ENCODE measurements at places on chromosomes 4 and X.

GRCh38 chr4:145285928-145286327 is 105.5 kb upstream of the OTUD4 start:
- DNase-seq: no peak

- DNase-seq: no peak
These were observed 167.7 kb downstream of the NPNT start for GRCh38 chr4:106063009-106063408.

DNA sequence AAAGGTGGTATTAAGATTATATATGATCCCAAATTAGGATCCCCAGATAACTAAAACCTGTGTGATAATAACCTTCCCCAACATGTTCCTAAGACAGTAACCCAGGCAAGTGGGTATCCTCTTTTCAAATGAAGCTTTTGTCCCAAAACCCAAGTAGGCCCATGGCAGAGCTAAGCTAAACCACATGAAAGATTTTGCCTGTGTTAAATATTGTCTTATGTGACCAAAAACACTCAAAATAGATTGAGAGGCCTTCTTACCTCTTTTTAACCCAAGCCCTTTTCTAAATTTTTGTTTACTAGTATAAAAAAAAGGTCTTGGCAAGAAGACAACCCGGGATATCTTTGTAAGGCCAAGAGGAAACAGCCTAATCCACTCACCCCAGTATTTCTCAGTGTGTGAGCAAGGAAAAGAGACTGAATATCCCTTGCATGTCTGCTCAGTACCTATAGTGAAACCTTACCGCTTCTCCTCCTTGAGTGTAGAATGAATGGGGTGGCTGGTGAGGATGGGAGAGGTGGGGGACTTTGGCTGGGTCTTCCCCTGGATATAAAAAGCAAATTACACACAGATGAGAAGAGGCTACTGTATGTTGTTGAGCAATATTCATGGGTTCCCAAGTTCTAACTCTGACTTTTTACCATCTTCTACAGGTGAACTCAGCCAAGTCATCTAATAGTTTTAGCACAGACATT is 188.8 kb upstream of the BMP3 start:
- DNase-seq: no peak

- no peak for DNase-seq
These were observed 54.4 kb downstream of the RNF150 start for GRCh38 chr4:141078871-141079270.

- no peak for DNase-seq
These were observed 29.8 kb downstream of the ACOX3 start for GRCh38 chr4:8410641-8411271.

GRCh38 chr4:13528821-13529127 is 15.5 kb downstream of the NKX3-2 start:
- no peak for DNase-seq

GRCh38 chr4:41174444-41174843 is 39.9 kb downstream of the APBB2 start:
- DNase-seq: no peak

DNA sequence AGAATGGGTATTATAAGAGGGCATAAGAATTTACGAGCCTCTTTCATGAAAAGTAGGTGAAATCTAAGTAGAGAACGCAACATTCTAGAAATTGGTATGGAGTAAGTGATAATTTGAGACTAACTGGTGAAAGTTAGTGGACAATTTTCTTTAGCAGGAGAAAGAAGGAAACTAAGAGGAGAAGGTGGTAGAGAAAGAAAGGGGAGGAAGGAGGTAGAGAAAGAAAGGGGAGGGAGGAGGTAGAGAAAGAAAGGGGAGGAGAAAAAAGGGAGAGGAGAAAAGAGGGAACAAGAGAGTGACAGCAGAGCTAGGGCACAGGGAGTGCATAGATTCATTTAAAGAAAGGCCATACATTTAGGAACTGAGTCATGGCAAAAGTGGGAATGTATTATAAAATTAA is 94.1 kb downstream of the RNF150 start:
- DNase-seq: no peak

GRCh38 chrX:134743091-134743490 is 84.8 kb upstream of the PLAC1 start:
- DNase-seq: no peak

- no peak for DNase-seq
These were observed 12.4 kb downstream of the FSTL5 start for GRCh38 chr4:162151386-162151785.

DNA sequence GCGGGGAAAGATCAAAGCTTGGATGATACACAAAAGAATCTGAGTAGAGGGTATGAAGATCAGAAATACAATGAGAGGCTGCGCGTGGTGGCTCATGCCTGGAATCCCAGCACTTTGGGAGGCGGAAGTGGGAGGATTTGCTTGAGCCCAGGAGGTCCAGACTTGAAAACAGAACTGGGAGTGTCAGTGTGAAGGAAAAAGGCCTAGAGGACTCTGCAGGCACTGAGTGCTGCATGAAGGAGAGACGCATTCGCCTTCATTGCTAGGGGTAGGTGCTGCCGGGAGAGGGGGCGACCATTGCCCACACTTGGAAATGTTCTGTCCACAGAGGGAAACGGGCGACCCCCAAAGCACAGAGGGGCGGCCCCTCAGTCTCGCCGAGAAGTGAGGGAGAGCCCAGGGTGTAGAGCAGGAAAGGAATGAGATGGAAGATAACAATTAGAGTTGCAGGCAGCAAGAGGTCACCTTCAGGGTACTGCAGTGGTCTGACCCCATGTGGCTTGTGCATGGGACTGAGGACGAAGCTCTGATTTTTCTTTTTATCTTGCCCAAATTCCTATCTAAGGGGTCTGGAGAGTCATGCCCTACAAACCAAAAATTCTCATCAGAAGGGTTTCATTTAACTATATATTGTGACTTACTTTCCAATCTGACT is 31.8 kb upstream of the ARSD start:
- DNase-seq: no peak

DNA sequence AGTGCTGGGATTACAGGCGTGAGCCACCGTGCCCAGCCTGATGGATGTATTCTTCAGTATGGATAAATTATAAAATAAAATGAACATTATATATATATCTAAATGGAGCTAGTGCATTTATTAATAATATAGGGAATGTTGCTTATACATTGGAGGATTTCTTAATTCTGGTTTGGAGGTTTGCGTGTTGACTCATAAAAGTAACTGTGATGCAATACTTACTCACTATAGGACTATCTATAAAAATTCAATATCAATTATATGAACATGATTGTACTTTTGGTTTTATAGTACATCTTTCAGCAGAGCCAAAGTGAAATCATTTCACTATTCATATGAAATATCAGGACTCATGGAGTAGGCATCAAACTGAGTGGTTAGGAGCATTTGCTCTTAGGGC is 3.2 kb upstream of the AREG start:
- DNase-seq: no peak

- no peak for DNase-seq
These were observed 280.7 kb downstream of the ANK2 start for GRCh38 chr4:113330200-113330599.

DNA sequence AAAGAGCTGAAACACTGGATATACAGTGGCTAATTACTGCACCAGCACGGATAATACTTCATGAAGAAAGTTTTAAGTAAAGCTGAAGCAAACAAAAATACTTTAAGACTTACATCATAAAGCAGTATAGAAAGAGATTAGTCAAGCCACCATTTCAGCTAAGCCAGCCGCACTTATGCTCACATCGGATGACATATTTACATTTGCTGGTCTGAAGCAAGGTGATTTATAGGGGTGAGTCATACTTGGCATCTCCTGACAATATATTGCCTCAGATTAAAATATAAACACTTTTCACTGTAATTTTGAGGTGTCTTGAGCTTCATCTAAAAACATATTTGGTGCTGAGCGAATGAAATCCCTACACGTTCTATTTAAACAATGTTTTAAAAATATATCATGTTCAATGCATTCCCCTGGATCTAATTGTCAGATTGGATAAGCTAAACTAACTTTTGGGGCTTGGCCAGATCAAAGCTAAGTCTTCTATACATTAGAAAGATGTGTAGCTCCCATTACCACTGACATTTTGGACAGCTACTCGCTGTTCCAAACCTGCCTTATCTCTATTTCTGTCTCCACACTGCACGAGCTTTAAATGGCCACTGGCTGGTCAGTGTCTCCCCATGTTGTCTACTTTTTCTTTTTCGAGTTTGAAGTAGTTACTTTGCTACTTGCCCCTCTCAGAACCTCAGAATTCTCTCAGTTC is 103.2 kb downstream of the VCX2 start:
- DNase-seq: no peak

DNA sequence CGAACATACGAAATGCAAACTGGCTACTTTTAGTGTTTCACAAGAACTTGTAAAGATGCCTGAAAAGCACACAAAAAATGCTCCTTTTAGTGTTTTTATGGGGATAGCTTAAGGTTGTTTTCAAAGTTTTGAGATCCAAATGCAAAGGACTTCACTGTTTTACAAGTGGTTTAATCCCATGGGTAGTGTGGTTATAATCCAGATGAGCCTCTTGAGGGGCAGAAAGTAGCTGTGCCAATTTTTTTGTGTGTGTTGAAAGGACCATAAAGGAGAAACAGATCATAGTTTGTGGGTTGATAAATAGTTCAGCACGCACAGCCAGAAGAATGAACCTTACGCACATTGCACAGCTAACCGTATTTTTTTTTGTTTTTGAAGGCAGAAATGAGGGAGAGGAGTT is 126.9 kb upstream of the GIMD1 start:
- no peak for DNase-seq

DNA sequence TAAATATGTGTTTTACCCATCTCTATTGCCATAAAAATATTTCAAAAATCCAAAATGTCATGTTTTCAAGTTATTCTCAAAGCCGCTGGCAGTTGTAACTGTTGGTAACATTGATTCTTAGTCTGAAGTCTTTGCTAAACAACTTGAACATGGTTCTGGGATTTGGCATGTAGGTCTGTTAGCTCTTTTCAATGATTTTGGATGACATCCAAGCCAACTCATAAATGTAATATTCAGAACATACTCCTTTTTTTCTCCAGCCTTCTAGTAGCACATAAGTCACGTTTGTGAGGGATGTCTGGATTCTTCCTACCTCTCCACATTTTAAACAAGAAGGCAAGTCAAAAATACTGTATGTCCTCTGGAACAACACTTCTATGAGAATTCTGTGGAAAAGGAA is 305.3 kb downstream of the PRR32 start:
- DNase-seq: no peak

GRCh38 chr4:41260116-41260733 is 3.5 kb downstream of the UCHL1 start:
- no peak for DNase-seq

DNA sequence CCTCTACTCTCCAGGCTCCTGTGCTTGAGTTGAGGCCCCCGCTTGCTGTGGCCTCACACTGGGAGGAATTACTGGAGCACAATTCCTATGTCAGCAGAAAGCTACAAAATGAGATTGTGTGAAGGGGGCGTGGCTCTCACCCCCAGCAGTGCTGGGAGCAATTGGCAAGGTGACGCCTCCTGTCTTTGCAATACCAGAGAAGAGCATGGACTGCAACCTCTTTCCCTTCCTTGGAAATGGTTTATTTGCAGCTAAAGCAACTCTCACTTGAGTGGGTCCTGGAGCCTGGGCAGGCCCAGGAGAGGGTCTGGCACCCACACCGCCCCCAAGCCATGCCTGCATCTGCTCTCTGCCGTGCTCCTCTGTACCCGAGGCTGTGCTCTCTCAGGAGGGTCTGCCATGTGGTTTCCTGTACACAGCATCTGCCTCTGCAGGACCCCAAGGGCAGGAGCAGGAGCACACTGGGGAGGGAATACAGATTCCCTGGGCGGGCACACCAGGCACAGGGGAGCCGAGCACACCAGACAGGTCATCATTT is 32.9 kb upstream of the HGFAC start:
- DNase-seq: no peak

- no peak for DNase-seq
These were observed 13.2 kb upstream of the PCDH18 start for GRCh38 chr4:137545461-137545861.

DNA sequence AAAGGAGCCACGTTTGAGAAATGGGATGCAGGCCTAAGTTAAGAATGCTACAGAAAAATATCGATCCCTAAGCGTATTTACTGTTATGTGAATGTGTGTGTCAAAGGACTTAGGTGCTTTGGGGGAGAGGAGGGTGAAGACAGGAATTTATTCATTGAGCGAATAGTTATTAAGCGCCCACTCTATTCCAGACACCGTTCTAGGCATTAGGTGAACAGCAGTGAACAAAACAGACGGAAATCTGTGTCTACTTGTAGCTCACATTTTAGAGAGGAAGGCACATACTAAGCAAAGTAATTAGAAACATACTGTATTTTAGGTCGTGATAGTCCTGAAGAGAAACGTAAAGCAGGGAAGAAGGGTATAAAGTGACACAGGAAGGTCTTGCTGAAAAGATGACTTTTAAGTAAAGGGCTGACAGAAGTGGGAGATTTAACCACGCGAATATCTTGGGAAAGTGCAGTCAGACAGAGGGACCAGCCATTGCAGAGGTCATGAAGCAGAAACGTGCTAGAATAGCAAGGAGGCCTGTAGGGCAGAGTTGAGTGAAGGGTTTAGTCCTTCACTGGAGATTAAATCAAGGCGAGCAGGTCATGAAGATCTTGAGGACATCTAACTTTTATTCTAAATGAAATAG is 541 bp downstream of the AIMP1 start:
- DNase-seq: no peak

DNA sequence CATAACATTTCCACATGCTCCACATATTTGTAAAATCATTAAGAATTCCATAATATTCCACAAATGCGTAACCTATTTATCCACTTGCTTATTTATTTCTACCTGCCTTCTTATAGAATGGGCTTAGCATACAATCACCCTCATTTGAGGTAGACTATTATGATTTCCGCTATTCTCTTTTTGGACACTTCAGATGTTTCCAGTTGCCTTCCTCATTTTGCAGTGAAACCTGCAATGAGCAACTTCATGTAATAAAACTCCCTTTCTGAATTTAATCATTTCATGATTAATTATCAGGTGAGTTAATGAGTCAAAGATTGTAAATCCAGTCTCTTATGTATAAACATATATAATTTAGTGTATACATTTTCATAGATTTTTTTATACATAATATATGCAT is 58.0 kb downstream of the PPP3CA start:
- no peak for DNase-seq

- no peak for DNase-seq
These were observed 417.1 kb upstream of the MAGEB16 start for GRCh38 chrX:35380808-35381700.

DNA sequence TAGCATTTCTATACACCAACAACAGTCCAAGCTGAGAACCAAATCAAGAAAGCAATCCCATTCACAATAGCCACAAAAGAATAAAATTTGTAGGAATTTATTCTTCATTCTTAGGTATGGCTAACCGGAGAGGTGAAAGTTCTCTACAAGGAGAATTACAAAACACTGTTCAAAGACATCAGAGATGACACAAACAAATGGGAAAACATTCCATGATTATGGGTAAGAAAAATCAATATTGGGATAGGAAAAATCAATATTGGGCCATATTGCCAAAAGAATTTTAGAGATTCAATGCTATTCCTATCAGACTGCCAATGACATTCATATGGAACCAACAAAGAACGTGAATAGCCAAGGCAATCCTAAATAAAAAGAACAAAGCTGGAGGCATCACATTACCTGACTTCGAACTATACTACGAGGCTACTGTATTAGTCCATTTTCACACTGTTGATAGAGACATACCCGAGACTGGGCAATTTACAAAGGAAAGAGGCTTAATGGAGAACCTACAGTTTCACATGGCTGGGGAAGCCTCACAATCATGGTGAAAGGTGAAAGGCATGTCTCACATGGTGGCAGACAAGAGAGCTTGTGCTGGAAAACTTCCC is 49.1 kb downstream of the NCAPG start:
- no peak for DNase-seq
